GDM1 (cell line): ENCODE measurements at places on chromosomes 7 and 10.
A peak's percentile ranks its signal among the peaks of the same experiment; 100 is the strongest.

DNA sequence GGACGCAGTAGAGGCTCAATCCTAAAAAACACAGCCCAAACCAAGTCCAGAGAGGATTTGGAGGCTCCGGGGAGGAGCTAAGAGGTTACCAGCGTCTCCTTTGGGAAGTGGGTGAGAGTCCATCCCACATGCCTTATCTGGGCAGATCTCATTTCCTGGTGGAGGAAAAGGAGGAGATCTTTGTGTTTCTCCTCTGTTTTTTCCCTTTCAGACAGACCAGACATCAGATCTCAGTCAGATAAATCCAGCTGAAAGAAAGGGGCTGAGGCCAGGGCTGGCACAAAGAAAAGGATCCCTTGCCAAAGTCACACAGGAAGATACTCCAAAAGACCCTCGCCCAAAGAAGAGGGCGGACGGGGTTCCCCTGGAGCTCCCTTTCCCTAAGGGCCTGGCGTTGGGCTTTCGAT, 58.3 kb upstream of the COMTD1 start:
- no peak for DNase-seq

GRCh38 chr7:71824006-71824760, 588.0 kb downstream of the CALN1 start:
- no peak for DNase-seq

DNA sequence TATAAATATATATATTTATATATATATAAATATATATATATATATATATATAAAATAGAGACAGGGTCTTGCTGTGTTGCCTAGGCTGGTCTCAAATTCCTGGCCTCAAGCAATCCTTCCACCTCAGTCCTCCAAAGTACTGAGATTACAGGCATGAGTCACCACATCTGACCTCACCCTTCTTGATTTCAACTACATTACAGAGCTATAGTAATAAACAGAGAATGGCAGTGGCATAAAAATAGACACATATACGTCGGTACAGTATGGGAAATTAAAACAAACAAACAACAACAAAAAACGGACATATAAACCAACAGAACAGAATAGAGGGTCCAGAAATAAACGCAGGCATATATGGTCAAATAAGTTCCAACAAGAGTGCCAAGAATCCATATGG, 77.6 kb upstream of the PPP1R3A start:
- DNase-seq = no peak

DNA sequence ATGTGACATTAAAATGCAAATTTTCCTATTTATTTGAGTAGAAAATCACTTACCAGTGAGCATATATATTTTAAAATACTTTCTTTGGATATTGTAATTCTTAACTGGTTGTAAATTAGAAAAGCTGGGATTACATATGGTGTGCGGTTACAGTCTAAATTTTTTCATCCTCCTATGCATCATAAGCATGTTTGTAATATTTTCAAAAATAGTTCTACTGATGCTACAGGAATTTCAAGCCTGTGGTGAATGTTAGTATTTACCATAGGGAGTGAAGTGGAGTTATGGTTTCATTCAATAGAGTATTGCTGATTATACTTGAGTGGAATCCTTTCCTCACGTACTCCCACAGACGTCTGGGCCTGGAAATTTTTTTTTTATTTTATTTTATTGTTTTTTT, 34.6 kb upstream of the ST7 start:
- DNase-seq = no peak

- no peak for DNase-seq
Observed at GRCh38 chr10:2117641-2118040, 380.3 kb upstream of the ADARB2 start.

- no peak for DNase-seq
Observed at GRCh38 chr7:45073031-45073785, 15.6 kb downstream of the NACAD start.

GRCh38 chr10:127527891-127528290, 21.2 kb upstream of the NPS start:
- no peak for DNase-seq

DNA sequence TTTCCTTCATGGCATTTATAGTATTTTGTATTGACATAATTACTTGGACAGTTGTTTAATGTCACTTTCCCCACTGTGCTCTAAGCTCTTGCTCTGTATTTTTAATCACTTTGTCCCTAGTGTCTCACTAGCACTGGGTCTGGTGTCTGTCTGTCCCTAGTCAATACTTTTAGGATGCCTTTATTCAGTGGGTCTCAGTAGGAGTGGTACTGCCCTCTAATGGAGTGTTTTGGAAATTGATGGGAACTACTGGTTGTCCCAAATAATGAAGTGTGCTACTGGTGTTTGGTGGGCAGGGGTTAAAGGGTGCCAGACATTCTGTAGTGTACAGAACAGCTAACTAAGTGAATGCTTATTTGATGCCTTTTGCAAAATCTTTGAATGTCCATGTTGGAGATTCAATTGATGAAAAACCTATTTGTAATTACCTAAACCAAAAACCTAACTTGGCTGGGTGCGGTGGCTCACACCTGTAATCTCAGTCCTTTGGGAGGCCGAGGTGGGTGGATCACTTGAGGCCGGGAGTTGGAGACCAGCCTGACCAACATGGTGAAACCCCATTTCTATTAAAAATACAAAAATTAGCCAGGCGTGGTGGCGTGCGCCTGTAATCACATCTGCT, 33.3 kb downstream of the CDK14 start:
- peak; percentile 5 for DNase-seq

DNA sequence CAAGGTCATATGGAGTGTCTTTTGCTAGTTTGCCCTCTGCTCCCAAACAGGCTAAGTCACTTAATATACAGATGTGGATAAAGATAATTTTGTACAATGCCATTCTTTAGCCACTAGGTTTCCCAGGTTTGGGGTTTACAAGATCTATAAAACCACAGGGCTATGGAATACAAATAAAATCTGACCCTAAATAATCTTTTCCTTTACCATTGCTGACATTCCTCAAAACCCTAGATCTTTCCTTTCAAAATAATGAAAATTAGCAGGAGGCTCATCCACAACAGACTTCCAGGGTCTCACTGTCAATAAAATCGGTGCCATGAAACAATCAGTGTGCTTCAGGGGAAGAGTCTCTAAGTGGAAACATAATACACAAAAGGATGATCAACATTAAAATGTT, 148.4 kb downstream of the CPEB3 start:
- DNase-seq = no peak

DNA sequence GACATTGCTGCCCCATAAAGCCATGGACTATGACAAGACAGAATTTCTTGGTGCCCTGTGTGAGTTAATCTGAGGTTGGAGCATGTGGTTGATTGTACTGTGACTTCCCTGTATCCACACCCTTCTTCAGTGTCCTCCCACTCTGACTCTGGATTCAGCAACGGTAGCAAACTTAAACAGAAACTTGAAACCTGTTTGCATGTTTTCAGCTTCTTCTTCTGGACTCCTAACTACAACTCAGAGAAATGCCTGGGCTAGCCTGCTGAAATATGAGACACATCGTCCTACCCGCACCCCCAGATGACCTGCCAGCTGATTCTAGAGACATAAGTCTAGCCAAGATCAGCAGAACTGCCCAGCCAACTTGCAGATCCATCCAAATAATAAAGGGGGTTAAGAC, 78.4 kb downstream of the IPMK start:
- no peak for DNase-seq

DNA sequence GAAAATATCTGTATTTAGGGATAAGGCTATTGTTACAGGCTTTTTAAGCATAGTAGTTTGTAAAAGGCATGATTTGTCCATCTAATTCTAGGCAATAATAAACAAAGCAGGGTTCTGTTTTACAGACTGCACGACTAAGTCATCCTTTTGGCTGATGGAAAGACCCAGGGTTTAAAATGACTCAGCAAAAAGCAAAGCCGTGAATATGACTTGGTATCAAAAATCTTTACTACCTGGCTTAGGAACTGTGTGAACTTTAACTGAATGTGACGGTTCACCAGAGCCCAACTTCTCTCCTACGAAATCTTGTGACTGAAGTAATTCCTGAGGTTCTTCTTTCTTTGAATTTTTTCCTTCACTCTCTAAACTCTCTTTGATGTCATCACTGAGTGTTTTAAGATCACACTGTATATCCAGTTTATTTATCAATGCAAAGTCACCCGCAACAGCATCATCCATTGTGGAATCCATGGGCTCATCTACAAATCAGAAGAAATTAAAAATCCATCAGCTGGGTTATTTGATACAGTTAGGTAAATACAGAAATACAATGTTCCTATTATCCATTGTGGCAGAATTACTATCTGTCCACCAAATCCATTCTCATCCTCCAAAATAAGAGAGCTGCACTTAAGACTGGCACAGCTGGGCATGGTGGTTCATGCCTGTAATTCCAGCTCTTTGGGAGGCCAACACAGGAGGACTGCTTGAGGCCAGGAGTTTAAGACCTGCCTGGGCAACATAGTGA, 17.0 kb downstream of the ATE1 start:
- no peak for DNase-seq

DNA sequence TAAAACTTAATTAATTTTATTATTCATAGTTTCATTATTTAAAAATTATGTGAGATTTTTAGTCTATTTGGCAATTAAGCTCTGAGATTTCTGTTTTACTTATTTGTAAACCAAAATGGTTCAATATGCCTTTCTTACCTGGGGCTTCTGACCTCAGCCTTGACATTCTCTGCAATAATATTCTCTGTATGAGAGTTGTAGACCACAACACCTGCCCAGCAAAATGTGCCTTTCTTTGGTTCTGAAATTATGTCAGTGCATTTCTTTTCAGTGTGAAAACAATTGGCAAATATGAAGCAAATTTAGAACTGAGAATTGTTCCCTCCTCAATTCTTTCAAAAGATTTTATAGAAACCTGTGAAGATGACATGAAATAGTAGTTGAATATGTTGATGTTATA, 426.4 kb upstream of the FZD8 start:
- DNase-seq = no peak

DNA sequence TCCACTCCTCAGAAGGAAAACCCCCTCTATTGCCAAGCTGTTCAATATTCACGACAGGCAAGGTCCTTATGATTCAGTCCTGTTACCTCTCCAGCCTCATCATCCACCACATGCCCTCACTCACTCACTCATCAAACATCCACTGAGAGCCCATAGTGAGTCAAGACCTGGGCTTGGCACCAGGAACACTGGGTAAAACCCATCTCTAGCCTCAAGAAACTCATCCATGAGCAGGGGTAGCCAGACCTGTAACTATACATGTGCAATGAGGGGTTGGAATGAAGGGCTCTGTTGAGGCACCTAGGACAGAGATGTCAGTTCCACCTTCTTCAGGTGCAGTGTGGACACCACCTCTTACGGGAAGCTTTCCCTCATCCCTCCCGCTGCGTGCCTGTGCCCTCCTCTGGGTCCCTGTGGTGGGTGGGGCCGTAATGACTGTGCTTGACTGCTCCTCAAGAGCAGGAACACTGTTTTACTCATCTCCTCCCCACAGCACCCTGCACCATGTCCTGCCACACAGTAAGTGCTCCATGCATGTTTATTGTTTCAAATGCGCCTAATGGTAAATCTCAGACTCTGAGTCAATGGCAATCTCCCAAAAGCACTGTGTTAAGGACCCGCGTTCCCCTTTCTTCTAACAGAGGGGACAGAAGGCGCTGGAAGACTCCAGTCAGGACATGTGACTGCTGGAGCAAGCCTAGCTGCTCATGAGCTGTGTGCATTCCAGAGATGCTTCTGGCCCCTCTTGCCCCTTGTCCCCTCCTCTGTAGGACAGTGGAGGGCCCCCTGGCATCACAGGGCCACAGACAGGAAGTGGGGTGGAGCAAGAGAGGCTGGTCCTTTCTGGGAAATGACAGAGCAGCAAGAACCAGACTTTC, 95.4 kb downstream of the HIPK2 start:
- DNase-seq = no peak

DNA sequence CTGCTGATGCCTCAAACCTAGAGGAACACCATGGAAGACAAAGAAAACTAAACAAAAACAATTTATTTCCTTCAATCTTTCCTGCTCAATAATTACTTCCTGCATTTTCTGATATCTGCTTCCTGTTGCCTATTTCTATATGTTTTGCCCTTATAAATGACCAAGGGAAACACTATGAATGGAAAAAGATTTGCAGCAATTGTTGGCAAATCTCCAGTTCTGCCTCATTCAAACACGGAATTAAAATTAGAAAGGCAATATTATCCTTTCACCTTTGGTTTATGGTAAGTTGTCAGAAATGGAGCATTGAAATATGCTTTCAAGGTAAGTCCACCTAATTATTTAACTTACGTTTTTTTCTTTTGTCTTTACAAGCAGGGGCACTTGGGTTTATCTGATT, 552.2 kb upstream of the ANKRD30A start:
- no peak for DNase-seq

GRCh38 chr7:91127959-91128358, 136.3 kb upstream of the FZD1 start:
- DNase-seq = no peak

- DNase-seq = peak; percentile 39
Observed at GRCh38 chr10:6669269-6669859, 89.3 kb upstream of the PRKCQ start.

DNA sequence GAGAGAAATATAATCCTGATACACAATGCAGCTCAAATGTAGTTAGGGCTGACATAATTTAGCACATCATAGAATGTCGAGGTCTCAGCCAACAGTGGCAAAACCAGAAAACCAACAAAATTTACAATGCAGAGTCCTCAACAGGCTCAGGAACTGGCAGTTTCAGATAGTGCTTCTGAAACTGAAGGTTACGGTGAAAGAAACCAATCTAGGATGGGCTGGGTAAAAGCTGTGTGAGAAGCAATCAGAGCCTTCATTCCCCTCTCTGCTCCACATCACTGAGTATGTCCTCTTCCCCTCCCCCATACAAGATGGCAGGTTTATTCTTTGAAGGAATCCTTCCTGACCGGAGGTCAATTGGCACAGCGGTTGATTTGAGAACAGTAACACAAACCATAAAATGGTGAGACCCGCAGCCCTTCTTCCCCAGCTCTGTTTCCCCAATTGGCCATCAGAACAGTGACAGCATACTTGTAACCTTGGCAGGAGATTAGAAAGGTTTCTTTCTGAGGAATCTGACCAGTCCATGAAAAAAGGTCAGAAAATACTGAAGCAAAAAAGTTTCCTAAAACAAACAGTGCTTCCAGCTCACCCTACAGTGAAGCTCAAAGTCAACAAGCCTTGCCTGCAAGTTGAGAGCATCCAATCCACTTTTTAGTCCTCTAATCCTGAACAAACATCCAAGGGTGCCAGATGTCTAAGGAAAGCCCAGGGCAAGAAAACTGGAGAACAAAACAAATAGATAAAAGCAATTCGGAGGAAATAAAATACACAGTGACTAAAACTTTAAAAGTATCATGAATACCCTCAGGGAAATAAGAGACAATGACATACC, 53.9 kb upstream of the IL6 start:
- DNase-seq = no peak
